ENCODE measurements at places on chromosomes 2 and 18.

- DNase-seq = no peak
Measured at GRCh38 chr18:6649421-6650126, 79.9 kb upstream of the ARHGAP28 start.

GRCh38 chr2:205957452-205958154 lies 128.4 kb downstream of the INO80D start:
- no peak for DNase-seq

DNA sequence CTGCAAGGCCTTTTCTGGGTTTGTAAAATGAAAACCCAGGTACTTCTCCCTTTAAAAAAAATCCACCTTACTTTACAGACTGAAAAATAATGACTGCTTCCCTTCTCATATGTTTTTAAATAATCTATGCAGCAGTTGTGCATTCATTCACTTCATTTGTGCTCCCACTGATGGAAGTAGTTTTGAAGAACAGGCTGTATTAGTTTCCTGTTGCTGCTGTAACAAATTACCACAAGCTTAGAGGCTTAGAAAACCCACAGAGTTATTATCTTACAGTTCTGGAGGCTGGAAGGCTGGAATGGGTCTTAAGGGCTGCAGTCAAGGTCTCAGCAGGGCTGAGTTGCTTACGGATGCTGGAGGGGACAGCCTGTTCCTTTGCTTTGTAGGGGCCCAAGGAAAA lies 335.0 kb downstream of the TGIF1 start:
- DNase-seq = no peak

- DNase-seq = no peak
Measured at GRCh38 chr2:187034434-187034833, 185.5 kb upstream of the ZSWIM2 start.

- no peak for DNase-seq
Measured at GRCh38 chr2:1656326-1656960, 87.9 kb downstream of the PXDN start.

DNA sequence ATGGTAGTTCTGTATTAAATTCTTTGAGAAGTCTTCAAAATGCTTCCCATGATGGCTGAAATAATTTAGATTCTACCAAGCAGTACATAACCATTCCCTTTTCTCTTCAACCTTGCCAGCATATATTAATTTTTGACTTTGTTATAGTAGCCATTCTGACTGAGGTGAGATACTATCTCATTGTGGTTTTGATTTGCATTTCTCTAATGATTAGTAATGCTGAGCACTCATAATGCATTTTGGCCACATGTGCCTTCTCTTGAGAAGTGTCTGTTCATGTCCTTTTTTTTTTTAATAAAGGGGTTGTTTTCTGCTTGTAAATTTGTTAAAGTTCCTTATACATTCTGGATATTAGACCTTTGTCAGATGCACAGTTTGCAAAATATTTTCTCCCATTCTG lies 173.9 kb downstream of the CALCRL start:
- DNase-seq = no peak

- DNase-seq = no peak
Measured at GRCh38 chr2:231387904-231388724, 7.4 kb upstream of the B3GNT7 start.

GRCh38 chr2:201148434-201148990 lies 32.5 kb downstream of the CFLAR start:
- DNase-seq = no peak

GRCh38 chr2:189162566-189162965 lies 17.0 kb downstream of the COL5A2 start:
- no peak for DNase-seq

GRCh38 chr2:28590496-28591301 lies 94.8 kb downstream of the PLB1 start:
- DNase-seq = no peak

GRCh38 chr2:169091761-169092519 lies 22.6 kb downstream of the DHRS9 start:
- DNase-seq = no peak

GRCh38 chr2:234480337-234480736 lies 16.5 kb downstream of the ARL4C start:
- no peak for DNase-seq

DNA sequence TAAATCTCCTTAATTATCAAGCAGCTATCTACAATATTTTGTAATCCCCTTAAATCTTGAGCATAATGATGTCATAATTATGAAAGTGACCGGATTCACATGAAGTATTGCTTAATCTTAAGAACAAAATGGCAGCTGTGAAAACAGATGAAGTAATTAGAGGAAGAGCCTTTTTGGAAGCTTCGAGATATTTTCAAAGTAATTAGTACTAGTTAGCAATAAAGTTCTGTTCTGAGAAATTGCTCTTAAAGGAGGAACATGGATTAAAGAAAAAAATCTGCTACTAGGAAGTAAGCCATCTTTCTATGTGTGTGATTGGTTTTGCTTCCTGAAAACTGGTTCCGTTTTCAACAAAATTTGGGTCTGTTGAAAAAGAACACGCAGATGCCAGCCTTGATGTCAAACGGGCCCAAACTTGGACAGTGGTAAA lies 18.3 kb downstream of the CLUL1 start:
- no peak for DNase-seq

- no peak for DNase-seq
Measured at GRCh38 chr2:241803387-241804325, 5.3 kb upstream of the NEU4 start.

DNA sequence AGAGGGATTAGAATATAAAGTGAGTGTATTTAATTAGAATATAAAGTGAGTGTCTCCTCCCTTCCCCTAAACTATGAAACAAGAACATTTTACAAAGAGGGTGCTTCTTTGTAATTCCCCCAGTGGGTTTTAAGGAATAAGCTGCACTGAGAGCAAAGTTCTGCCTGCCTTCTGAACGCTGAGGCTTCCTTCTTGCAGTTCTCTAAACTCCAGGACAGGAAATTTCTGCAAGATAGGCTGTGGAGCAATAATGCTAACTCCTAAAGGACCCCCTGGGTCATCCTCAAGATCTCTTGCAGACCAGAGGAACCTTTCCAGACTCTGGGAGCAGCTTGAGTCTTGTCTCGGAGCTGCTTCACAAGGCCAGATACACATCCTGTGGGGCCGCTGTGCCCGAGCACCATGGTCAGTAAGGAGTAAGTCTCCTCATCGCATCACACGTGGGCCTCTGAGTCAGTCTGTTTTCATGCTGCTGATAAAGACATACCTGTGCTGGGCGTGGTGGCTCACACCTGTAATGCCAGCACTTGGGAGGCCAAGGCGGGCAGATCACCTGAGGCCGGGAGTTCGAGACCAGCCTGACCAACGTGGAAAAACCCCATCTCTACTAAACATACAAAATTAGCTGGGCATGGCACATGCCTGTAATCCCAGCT lies 87.5 kb upstream of the KCNE4 start:
- no peak for DNase-seq

- DNase-seq = no peak
Measured at GRCh38 chr2:240419723-240420122, 15.7 kb upstream of the GPC1 start.

- peak; percentile 53 for DNase-seq
Measured at GRCh38 chr18:79394534-79395307, 1.0 kb upstream of the NFATC1 start.

- no peak for DNase-seq
Measured at GRCh38 chr2:240235149-240235803, 94.8 kb upstream of the OTOS start.

GRCh38 chr2:8694737-8695136 lies 12.9 kb downstream of the ID2 start:
- DNase-seq = no peak

GRCh38 chr18:9081940-9082339 lies 20.6 kb upstream of the NDUFV2 start:
- DNase-seq = no peak

DNA sequence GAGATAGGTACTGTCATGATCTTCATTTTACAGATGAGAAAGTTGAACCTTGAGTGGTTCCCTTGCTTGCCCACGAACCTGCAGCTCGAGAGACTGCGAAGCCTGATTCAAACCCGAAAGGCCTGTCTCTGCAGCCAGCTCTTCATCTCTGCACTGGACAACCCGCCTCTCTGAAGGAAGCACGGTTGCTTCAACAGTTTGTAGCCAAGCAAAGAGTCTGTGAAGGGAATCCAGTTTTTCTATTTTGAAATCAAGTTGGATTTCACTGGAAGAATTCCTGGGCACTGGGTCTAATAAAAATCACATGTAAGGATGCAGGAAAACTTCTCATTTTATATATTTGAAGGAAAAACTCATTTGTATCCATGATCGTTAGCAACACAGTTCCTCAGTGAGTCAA lies 21.3 kb upstream of the ICOS start:
- DNase-seq = no peak

GRCh38 chr2:191029280-191029950 lies 15.4 kb upstream of the STAT1 start:
- no peak for DNase-seq

- DNase-seq = no peak
Measured at GRCh38 chr2:12271589-12271984, 445.1 kb upstream of the TRIB2 start.

DNA sequence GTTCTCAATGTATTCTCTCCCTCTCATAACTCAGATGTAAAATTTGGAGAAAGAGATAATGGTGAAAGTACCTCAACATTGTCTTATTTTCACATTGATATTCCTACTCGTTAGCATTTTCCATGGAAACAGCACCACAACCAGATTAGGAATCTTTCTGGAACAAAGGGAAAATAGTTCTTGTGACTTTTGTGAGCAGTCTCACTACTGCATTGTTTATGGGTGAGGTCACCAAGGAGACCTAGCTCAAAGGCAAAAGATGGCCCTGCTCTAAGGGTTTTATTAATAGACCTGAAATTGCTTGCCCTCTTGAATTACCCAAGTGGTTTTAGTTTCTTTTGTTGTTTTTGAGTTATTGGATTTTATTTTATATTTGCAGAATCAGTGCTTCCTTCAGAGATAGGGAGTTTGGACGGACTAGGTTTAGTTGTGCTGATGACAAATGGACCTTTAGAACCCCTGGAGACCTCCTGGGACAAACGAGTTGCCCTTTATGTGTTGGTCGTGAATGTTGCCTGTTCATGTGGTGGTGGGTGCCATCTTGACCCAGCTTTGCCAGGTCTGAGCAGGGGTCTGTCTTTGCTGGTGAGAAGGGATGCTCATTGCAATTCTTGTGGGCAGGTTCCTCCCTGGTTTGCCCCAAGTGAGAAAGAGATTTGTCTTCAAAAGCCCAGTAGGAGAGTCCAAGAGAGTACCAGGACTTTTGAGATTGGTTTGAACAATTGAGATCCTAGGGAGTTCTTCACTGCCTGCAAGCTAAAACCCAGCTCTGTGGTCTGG lies 58.1 kb downstream of the INPP4A start:
- no peak for DNase-seq

DNA sequence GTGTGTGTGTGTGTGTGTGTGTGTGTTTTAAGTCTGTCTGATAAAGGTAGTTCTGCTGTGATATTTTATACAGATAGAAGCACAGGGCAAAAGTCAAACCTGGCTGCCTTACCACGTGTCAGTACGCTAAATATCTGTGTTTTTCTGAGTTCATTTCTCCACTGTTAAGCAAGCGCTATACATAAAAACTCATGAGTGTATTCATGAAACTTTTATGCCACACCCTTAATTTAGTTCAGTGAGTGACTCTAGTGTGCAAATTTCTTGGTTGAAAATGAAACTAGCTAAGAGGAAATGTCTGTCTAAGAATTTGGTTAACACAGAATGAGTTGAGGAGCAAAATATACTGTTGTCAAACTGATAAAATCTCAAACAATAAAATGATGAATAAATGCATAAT lies 11.2 kb downstream of the CASP10 start:
- no peak for DNase-seq

GRCh38 chr2:159285929-159286708 lies at the start of gene WDSUB1:
TSS of gene WDSUB1 (minus strand) at chr2:159286703. CDS start at chr2:159283069, 3,634 bp downstream.
- DNase-seq = no peak

- no peak for DNase-seq
Measured at GRCh38 chr18:47915930-47916329, 14.5 kb downstream of the SMAD2 start.

GRCh38 chr2:215149894-215150293 lies 11.5 kb upstream of the ABCA12 start:
- no peak for DNase-seq

GRCh38 chr2:238848976-238849853 lies 1.3 kb downstream of the TWIST2 start:
- DNase-seq = no peak

DNA sequence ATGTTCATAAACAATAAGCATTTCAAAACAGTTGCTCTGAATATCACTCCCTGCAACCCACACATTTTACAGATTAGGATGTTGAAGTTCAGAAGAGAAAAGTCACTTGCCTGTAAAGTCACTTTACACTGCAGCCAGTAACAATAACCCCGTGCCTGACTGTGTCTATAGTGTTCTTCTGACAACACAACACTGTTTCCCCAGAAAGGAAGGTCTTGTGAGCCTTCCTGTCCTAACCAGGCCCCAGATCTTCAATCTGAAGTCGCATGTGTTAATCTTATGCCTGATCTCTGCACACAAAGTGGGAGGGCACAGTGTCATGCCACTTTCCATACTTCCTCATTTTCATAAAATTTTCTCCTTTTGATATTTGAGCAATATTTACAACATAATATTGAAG lies 120.2 kb downstream of the FEZ2 start:
- no peak for DNase-seq

DNA sequence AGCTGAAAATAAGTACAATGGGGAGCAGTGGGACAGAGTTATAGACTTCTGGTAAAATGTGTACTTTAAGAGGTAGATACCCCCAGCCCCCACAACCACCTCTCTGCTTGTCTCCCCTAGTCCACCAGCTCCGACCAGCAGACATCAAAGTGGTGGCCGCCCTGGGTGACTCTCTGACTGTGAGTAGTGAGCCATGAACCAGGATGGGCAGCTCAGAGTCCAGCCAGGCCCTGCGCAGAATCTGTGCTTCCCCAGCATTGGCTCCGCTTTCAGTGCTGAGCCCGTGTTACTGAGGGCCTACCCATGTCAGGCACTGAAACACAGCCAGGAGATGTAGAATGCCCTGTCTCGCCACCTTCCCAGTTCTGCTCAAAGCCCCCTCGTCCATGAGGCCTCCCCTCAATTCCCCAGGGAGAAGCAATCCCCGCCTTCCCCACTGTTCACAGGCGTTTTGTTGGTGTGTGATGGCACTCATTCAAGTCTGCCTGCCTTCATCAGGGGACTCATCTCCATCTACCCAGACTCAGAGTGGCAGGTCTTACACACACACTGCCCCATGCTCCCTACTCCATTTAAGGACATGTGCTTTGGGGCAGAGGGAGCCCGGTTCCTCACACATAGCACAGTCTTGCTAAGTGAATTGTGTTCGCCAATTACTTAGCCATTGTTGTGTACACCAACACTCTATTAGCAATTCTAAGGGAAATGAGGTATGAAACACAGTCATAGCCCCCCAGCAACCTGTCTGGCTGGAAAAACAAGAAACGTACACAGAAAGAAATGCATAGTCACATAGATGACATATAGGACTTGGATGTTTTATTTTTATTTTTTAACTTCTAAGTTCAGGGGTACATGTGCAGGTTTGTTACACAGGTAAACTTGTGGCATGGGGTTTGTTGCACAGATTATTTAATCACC lies 122.6 kb downstream of the PLB1 start:
- DNase-seq = no peak

- DNase-seq = no peak
Measured at GRCh38 chr2:217643789-217644301, 358.9 kb downstream of the TNS1 start.

GRCh38 chr2:95025406-95026319 lies at the start of gene MAL:
TSS of gene MAL (plus strand) at chr2:95025708. CDS start at chr2:95025793, 85 bp downstream.
- DNase-seq = no peak

- no peak for DNase-seq
Measured at GRCh38 chr18:10953672-10954071, 195.7 kb downstream of the PIEZO2 start.

- DNase-seq = no peak
Measured at GRCh38 chr2:176491172-176491904, 222.1 kb downstream of the MTX2 start.
